ENCODE measurements at places on chromosomes 2 and 18.

DNA sequence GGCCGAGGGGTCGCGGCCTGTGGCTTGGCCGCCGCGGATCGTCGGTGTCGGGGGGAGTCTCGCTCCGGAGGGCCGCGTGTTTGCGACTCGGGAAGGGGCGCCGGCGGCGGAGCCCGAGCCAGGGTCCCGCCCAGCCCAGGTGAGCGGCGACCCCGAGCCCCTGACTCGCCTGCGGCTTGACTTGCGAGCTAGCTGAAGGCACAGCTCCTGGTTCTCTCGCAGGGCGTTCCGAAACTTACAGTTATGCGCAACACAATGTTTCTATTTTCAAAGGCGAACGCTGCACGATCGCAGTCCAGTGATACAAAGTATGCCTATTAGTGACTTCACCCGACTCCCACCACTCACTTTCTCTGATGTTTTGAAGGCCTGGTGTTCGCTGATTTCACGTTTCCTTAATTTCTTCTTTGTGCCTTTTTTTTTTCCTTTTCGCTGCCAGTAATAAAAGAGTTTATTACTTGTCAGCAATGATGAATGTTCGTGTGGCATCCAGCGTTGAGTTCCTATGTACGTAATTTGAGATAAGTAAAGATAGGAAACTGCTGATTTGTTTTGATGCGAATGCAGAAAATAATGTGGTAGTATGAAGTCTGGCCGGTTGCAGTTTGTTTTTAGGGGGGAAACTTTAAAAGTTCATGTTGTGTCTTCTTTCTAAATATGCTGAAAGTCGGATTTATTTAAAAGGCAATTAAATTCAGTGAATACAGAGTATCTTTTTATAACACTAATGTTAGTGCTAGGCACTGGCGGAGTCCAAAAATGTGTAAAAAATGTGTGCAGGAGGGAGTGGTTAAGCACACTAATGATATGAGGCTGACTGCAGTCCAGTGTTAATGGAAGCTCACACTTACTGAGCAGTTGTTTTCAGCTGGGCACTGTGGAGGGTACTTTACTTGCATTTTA, 706 bp downstream of the UBXN2A start:
- peak; percentile 16 for DNase-seq

DNA sequence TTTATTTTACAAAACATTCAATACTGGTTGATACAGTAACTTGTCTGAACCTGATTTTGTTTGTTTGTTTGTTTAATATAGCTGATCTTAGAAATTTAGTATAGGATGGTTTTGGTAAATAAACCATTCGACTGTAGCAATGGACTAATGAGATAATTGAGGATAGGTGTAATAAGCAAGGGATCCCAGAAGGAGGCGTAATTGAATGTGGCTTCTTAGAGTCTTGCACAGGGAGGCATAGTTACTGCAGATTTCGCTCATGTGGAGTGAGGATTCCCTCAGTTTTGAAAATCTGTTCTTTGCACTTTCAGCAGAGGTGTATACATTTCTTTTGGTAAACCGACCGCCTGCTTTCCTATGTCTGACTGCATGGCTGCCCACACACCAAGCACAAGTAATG, 709.6 kb downstream of the SOCS6 start:
- DNase-seq, result no peak

- no peak for DNase-seq
Observed at GRCh38 chr2:208638059-208638458, 231.5 kb downstream of the PTH2R start.

DNA sequence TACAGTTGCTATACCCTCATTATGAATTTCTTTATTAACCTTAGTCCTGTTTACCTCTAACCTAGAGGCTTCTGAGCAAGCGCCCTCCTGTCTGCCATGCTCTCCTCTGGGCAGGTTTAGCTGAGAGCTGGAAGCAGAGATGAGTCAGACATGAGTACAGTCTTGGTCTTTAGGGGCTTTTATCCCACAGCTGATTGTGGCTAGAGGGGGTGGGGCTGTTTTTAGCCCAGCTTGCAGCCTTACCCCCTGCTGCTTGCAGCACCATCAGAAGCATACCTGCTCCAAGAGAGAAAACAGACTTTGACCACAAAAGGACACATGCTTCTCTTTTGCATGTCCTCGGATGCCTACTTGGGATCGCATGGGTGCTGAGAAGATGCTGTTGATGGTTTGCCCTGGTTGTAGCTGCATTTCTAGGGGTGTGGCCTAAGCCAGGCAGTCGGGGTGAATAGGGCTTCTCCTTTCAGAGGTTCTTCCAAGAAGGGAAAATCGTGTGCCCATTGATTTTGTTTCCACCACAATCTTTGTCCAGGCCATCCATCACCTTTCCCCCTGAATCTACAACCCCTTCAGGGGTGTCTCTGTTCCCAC, 115.0 kb upstream of the LGALSL start:
- DNase-seq, result no peak

GRCh38 chr18:25453556-25454269, 101.7 kb upstream of the ZNF521 start:
- no peak for DNase-seq

- DNase-seq, result no peak
Observed at GRCh38 chr2:12534646-12535263, 182.0 kb upstream of the TRIB2 start.

DNA sequence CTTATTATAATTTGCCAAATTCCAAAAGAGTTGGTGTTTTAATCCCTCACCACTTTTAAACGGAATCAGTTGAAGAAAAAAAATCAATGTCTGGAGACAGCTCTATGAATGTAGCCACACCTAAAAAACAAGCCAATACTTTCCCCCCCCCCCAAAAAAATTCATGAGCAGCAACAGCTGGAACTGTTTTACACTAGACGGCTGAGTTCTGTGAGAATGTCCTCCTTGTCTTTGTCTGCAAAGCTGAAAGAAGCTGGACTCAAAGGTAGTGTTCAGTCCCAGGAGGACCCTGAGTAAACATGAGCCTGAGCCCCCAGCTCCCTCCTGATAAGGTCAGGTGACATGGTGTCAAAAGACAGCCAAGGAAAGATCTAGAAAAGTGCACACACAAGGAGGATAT, 68.2 kb downstream of the ZNF521 start:
- no peak for DNase-seq

- DNase-seq, result no peak
Observed at GRCh38 chr2:758073-758820, 81.0 kb upstream of the TMEM18 start.

- no peak for DNase-seq
Observed at GRCh38 chr18:7436166-7436565, 130.9 kb upstream of the PTPRM start.

DNA sequence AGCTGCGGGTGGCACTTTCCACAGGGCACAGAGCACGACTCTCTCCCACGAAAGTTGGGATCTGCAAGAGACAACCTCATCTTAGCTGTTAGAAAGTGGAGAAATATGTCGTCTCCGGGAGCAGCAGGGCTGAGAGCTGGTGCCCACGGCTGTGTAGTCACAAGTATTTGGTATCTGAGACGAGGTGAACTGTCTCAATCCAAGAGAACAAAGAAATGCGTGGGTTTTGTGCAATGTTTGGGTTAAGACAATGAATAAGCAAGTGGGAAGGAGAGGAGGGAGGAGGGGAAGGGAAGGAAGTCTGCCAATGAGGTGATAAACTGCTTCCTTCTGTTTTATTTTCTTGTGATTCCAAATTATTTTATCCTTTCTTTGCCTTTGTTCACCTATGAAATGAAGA, 18.0 kb downstream of the DYTN start:
- no peak for DNase-seq

- no peak for DNase-seq
Observed at GRCh38 chr2:120773186-120773800, 37.6 kb downstream of the GLI2 start.

- DNase-seq, result peak; percentile 84
Observed at GRCh38 chr2:60881047-60881932, at the start of gene REL. REL (plus strand) TSS chr2:60881574; CDS start chr2:60881841, 267 bp downstream.
